Cerebellar cortex (tissue), 1 donor: ENCODE measurements at places on chromosomes 2 and 18.

GRCh38 chr18:58429442-58429841 lies 199.4 kb downstream of the ALPK2 start:
- DNase-seq: no peak

DNA sequence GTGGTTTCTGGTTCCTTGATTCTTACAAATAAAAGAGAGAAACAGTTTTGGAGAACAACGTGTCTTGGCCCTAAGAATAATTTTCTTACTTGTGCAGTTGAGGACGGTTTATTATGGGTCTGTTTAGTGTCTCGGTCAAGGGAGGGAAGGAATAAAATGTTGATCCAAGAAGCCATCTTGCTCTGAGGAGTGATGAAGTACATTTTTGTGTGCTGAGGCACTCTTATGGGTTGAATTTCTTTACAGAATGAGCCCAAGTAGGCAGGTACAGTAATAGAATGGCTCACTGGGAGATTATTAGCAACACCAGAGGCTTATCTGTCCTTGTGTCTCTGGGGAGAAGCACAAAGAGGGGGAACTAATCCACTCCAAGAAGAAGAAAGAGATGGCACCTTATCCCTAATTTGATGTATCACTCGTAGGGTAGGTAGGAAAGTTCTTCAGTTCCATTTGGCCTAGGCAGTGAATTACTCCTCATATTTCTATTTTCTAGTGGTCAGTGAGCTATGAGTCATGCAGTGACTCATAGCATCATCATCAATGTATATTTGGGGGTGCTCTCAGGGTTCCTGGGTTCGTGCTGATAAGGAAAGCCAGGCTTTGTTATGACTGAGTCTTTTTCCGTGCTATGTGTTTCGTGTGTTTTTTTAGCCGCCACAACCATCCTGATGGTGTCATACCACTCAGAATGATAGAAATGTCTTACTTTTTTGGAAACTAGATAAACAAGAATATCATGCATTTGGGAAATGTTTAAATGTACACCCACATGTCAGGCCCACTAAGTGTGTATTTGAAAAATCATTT lies 250.1 kb upstream of the CTAGE1 start:
- DNase-seq: no peak

DNA sequence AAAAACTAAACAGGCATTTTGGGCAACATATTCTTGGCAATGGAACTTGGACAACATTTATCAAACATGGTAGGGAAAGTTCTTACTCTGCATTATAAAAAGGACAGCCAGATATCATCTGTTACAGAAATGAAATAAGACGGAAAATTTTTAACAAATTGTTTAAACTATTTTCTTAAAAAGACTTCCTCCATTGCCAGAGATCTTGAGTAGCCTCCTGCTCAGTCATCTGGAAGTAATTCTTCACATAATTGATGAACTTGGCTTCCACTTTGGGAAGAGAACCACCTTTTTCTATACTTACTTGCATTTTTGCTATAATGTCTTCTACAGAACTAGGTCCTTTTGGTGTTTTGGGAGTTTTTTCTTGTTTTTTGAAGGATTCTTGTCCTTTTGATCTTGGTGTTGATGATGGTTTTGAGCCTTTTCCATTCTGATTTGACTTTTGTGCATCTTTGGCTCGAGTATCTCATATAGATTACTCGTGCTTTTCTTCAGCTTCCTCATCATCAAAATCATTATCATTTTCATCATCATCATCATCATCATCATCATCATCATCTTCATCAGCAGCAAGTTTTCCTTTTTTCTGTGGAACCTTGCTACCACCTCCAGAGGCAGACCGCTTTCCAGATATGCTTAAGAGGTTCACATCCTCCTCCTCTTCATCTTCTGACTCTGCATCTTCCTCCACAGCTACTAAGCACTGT lies 66.2 kb downstream of the CD28 start:
- no peak for DNase-seq

DNA sequence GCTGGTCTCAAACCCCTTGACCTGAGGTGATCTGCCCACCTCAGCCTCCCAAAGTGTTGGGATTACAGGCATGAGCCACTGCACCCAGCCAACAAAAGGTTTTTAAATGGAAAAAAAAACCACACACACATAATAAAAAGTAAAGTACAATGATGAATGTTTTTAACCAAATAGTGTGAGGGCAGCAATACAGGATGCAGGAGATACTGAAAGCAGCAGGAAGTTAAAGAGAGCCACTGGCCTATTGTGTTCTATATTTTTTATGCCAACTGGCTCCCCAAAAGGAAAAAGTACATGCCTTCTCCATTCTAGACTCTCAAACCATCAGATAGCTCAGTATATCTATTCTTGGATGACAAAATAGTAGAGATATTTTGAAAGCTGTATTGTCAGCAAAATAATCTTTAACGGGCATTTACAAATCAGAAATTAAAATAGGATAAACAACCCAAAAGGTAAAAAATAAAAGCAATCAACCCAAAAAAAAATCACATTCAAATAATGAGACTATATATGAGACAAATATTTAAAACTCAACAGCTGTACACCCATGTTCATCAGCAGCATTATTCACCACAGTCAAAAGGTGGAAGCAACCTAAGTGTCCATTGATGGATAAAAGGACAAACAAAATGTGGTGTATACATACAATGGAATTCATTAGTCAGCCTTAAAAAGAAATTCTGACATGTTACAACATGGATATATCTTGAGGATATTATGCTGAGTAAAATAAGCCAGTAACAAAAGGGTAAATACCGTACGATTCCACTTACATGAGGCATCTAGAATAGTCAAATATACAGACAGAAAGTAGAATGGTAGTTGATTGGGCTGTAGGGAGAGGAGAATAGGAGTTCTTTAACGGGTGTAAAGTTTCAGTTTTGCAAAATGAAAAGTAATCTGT lies 26.2 kb downstream of the GPATCH11 start:
- DNase-seq: no peak

DNA sequence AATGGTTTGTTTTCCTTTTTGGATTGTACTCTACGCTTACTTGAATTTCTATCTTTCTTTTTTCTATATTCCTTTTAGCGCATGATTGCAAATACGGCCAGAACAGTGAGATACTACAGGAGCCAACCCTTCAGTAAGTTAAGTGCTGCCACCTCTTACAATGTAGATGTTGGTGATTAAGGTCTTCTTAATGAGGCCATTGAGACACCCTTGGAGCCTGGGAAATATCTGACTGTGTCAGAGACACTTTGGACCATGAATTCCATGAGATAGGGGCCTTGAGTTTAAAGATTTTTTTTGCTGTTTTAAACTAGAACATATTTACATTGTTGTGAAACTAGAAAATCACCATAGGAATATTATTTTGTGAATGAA lies 27.1 kb upstream of the MAP3K20 start:
- DNase-seq: no peak

DNA sequence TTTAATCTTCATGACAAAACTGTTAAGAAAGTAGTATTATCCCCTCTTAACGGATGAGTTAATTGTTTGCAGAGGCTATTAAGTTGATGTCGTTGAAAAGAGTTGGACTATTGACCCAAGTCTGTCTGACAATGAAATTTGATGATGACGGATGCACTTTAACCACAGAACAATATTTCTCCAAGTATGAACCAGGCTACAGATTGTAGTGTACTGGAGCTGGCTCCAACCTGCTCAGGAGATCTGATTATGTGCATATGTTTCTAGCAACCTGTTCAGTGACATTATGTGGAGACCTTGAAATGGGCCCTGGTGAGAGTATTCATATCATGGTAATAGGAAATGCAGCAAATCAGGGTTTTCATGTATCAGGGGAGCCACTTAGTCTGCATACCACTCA lies 174.1 kb downstream of the CDH7 start:
- DNase-seq: no peak

DNA sequence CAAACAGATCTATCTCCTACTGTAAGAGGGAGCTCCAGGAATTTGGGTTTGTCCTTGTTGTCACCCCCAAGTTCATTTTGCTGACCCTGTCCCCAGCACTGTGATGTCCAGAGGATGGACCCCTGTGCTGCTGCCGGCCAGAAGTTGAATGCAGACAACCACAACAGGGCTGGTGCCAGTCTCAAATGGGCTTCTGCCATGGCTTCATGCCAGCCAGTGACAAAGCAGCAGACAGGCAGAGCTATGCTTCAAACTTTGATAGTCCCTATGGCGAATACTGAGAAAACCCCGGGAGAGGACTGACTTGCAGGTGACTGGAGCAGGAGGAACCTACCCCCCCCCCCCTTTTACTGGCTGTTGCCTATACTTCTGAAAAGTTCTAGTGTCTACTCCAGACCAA lies 3.2 kb downstream of the SMAD7 start:
- peak; percentile 41 for DNase-seq

DNA sequence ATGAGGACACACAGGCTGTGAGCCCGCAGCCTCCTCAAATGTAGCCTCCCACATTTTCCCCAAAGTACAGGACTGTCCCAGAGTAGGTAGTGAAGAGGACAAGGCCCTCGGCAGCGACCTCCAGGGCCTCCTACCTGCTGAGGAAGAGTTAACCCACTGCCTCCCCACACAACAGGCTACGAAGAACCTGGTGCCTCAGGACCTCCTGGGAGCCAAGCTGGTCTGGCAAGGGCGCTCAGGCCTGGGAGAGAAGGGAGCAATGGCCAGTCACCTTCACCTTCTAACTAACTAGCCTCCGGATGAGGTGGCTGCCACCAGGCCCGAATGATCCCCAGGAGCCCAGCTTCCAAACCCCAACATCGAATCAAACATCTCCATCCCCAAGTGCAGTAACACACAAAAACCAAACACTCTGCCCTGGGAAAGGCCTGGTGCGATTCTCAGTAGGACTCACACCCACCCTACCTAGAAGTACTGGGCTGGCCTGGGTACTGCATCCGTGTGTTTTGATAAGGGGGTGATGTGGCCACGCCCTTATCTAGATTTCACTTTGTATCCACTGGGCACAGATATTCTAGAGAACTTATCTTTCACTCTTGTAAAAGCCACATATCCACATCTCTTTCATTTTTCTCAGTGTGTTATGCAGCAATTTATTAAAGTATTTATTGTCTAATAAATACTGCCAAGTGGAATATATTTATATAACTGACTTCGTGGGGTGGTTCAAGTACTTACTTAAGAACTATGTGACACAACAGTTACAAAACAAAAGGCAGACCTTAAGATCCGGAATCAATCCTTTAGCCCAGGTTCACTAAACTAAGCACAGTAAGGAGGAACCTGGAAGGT lies 9.7 kb downstream of the ERFE start:
- DNase-seq: no peak

DNA sequence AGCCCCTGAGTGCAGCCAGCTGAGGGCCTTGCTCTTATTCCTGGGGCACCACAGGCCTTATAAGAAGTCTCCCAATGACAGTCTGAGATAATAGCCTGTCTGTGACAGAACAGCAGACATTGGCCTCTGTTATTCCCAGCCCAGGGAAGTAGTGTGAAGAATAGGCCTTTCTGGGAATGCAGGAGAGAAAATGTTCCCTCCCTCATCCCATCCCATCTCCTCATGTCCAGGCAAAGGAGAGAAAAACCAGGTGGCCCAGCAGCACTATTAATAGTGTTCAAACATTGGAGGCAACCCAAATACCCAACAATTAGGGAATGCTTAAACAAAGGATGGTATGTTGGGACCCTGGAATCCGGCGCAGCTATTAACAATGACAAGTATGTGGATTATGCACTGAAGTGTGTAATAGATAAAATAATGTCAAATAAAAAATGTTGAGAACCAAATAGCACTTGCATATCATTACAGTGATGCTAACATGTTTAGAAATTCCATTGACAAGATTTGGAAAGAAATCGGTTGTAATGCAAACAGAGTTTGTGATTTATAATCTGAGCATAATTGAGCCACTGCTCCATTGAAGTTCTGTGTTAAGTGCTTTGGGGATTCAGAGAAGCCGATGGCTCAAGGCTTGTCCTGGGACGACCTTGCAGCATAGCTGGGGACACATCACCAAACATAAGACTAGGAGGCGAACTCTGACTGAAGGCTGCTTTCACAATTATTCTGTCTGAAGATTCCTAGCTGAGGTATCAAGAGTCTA lies 69.3 kb downstream of the LBH start:
- DNase-seq: no peak

- DNase-seq: no peak
Measured at GRCh38 chr2:172087780-172088244, 2.5 kb downstream of the DLX1 start.

DNA sequence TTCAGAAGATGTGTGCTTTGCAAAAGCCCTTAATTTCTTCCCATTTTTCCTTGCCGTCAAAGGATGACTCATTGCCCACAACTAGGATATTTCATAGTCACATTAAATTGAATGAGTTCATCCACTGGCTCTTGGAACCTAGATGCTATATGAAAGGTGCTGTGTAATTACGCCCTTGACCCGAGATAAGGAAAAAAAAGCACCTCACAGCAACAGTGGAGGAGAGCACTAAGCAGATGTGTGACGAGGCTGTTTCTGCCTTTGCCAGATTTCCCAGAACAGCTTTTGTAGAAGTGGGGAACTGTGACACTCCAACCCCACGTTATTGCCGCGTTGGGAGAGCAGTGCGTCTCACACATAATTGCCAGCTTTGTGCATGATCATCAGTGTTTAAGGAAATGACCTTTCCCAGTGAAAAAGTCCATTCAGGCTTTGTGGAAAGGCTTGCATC lies 33.3 kb upstream of the TMEM87B start:
- no peak for DNase-seq

DNA sequence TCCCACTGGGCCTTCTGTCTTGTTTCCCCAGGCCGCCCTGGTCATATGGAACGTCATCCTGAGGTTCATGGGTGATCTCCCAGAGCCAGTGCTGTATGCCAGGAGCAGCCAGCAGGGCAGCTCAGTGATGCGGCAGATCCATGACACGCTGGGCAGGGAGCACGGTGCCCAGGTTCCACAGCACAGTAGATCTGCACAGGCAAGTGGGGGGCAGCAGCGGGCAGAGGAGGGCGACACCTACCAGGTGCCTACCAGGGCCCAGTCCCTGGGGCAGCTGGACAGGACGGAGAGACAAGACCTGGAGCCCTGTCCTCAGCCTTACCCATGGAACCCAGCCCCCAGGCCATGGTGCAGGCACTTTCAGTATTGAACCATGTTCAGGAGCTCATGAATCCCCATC lies 36.1 kb upstream of the GPR17 start:
- DNase-seq: no peak
